Mucosa of descending colon (tissue), 3 donors: ENCODE measurements at places on chromosomes 11 and 22. TPM values are rescaled to one million over a fixed set of nuclear protein-coding genes. Genes with fewer than 3 reads are reported as not detected.

The OR52A1 gene
- total RNA-seq, result not detected

The DEUP1 gene
- total RNA-seq, result not detected

The PARVA gene
- 57.1 TPM for total RNA-seq

The OSBP2 gene
- total RNA-seq, result 2.9 TPM

The EIF1AD gene
- 25.5 TPM for total RNA-seq

The FZD4 gene
- 33.7 TPM for total RNA-seq

The OR51B4 gene
- not detected for total RNA-seq

GRCh38 chr11:85685820-85686459 is at the start of gene CCDC89:
TSS of gene CCDC89 (minus strand) at chr11:85686195. CDS start at chr11:85686130, 65 bp downstream.
- peak; percentile 66 for DNase-seq

- DNase-seq, result no peak
These were observed 3.1 kb upstream of the BCR start for GRCh38 chr22:23177197-23177596.

GRCh38 chr11:46736615-46737014 is 17.6 kb downstream of the F2 start:
- DNase-seq, result no peak

DNA sequence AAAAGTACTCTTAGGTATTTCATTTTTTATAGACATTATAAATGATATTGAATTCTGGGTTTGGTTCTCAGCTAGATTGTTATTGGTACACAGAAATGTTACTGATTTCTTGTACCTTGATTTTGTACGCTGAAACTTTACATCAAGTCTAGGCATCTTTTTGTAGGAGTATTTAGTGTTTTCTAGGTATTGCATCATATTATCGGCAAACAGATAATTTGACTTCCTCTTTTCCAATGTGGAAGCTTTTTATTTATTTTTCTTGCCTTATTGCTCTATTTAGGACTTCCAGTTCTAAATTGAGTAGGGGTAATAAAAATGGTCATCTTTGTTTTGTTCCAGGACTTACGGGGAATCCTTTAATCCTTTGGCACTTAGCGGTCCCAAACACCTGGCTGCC is 676.6 kb upstream of the CCDC179 start:
- DNase-seq, result no peak

DNA sequence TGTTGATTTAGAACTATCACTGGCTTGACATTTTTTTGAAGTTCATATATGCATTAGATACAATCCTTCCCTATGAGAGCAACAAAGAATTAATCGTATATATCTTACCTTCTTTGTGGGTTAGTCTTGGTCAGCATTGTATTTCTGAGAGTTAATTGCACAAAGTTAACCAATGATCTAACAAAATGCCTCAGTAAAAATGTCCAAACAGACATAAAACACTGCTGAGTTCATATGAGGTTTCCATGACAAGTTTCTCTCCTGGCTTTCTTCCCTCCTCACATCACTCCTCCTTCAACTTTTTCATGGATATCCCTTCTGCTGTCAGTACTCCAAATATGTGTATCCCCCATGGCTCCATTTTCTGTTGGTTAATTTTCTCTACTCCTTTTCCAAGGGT is 9.0 kb downstream of the MAP6 start:
- DNase-seq, result no peak

DNA sequence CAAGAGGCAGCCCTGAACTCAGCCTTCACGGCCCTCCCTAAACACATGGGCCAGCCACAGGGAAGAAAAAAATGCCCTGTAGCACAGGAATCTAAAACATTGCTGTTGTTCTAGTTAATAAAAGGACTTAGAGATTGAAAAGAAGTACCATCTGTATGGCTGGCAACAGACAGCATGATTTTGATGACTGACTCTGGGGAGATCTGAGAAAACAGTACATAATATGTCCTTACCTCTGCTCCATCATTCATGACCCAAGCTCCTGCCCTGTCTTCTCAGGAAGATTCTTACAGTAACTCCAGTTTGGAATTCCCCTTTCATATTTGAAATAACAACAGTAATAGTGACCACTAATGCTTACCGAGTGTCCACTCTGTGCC is 244.2 kb downstream of the ETS1 start:
- no peak for DNase-seq

GRCh38 chr11:21552911-21553310 is 640.0 kb upstream of the ANO5 start:
- DNase-seq, result no peak

- DNase-seq, result no peak
These were observed 687.8 kb downstream of the KCNA4 start for GRCh38 chr11:29328961-29329441.

DNA sequence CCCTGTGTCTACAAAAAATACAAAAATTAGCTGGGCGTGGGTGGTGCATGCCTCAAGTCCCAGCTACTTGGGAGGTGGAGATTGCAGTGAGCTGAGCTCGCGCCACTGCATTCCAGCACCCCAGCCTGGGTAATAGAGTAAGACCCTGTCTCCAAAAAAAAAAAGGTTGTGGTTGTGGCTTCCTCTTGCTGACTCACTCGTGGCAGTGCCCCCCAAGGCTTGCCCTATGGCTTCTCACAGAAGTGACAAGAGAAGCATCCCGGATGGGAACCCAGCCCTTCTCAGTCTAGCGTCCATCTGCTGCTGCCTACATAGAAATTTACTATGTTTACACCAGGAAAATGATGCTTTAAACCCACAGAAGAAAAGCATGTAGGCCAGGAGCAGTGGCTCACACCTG is 68.5 kb upstream of the PITPNB start:
- no peak for DNase-seq
